ENCODE measurements at places on chromosomes 7 and 10.

DNA sequence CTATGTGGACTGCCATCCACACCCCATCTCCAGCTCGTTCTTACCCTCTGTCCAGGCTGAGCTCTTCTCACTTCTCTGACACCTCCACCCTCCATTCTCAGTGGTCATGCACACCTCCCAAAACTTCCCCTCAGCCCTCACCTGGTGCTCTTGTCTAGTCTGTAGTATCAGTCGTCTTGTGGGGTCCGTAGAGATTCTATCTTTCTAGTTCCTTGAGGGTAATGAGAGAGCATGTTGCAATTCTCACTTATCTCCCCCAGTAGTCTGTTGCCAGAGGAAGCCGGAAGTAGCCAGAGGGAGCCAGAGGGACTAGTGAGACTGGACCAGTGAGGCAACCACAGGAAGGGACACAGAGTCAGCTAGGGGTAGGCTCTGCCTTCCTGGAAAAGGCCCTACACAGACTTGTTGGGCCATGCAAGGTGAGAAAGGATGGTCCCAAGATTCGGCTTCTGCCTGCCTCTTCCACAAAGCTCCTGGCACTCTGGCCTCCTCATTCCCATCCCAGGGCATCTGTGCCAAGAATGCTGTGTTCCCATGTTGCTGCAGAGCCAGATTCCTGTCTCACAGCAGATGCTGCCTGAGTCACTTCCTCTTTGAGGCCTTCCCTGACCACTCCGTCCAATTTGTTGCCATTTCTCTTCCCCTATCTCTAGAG, 50.6 kb upstream of the DUSP5 start:
- no peak for DNase-seq

- DNase-seq: no peak
Measured at GRCh38 chr10:62399211-62399610, 25.0 kb downstream of the ZNF365 start.

GRCh38 chr10:101397140-101397539, 43.2 kb downstream of the BTRC start:
- DNase-seq: no peak

- no peak for DNase-seq
Measured at GRCh38 chr10:34580643-34581042, 234.5 kb downstream of the PARD3 start.

- DNase-seq: no peak
Measured at GRCh38 chr10:103491729-103492364, 1.7 kb upstream of the NEURL1 start.

DNA sequence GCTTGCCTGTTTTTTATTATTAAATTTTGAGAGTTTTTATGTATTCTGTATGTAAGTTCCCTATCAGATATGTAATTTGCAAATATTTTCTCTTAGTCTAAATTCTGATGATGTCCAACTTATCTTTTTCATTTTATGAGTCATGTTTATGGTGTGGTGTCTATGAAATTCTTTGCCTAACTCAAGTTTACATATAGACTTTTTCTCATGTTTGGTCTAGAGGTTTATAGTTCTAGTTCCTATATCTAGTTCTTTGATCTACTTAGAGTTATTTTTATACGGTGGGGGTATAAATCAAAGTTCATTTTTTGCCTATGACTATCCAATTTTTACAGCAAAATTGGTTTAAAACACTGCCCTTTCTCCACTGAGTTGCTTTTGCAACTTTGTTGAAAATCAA, 26.3 kb upstream of the CCDC7 start:
- DNase-seq: no peak

GRCh38 chr10:86871563-86872183, 85.7 kb downstream of the MMRN2 start:
- no peak for DNase-seq

GRCh38 chr10:6086375-6087233, 2.2 kb upstream of the RBM17 start:
- peak; percentile 84 for DNase-seq

- no peak for DNase-seq
Measured at GRCh38 chr7:146902728-146903127, 786.1 kb downstream of the CNTNAP2 start.

Measured in stimulated activated CD8-positive, alpha-beta memory T cell treated with anti-CD3 and anti-CD28 coated beads, Interleukin-2, amount 100 ng/mL, for 48 hours (primary cell).